Effector memory CD4-positive, alpha-beta T cell (primary cell): ENCODE measurements at places on chromosomes 12 and 14.

DNA sequence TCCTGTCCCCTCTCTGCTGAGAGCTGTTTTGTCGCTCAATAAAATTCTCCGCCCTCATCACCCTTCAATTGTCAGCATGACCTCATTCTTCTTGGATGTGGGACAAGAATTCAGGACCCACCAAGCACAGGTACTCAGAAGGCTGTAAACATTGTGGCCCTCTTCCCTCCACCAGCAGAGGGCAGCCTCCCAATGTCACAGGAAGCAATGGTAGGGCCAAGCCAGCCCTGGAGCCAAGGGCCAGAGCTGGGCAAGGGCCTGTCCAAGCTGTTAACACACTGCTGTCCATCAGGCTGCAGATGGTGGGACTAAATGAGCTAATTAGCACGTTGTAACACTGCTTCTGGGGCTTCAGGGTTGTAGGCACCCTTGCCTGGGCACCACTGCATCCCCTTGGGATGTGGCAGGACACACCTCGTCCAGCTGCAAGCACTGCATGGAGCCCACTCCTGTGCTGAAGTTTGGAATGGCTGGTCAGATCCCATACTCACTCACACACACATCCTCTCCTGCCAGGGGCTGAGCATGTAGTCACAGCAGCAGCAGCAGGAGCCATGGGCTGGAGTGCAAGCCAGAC, 62.7 kb upstream of the HECTD1 start:
- no peak for DNase-seq

DNA sequence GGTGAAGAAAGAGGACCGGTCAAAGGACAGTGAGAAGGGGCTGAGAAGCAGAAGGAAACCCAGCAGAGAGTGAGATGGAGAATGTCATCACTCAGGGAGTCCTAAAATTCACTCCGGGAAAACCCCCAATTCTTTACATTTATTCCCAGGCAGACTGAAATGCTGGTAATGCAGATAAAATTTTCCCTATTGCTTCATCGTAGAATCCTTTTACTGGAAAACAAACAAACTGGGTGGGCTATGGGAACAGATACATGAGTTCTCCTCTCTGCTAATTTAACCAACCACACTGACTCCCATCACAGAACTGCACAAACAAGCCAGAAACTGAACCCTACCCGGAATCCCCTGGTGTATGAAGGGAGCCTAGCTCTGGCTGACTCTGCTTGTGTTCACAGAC, 20.9 kb downstream of the HEBP1 start:
- DNase-seq = no peak

- no peak for DNase-seq
Measured at GRCh38 chr12:46558677-46559076, 186.1 kb upstream of the SLC38A2 start.

GRCh38 chr14:64943556-64943955, 1.0 kb upstream of the GPX2 start:
- DNase-seq = no peak

DNA sequence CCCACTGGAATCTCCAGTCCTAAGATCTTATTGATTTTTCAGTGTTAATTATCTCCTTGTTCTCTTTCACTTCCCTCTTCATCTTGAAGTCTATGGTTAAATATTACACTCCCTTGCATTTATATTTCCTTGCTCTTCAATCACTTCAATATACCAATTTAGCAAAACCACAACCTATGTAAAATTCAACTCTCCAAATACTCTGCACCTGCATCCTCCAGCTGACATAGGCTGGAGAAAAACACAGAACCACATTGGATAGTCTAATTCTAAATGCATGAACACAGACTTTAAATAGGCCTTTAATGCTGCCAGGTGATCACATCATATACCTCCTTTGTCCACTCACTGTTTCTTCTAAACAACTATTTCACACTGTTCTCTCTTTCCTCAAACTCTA, 253.8 kb upstream of the GARIN6 start:
- DNase-seq = no peak

DNA sequence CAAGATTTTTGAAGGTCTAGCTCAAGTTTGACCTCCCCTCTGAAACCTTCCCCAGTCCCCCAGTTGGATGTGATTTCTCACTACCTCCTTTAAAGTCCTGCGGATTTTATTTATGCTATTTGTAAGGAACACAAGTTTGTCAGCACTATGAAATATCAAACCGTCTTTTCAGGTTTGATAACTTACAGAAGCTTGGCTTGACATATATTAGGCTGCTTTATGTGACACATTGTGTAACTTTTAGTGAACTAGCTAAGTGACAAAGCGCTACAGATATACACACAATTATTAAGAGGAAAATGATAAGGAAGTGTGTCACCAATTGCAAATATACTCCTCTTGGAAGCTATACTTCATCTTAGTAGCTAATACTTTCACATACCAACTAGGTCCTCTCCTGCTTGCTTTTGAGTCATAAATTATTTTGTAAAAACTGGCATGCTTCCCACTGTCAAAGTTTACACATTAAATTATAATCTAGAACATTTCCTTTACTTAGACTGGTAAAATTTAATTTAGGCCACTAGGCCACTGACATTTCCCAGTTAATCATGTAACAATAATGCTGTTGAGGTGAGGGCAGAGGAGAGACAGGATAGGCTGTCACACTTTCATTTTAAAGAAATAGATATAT, 149.5 kb downstream of the TMTC3 start:
- no peak for DNase-seq

DNA sequence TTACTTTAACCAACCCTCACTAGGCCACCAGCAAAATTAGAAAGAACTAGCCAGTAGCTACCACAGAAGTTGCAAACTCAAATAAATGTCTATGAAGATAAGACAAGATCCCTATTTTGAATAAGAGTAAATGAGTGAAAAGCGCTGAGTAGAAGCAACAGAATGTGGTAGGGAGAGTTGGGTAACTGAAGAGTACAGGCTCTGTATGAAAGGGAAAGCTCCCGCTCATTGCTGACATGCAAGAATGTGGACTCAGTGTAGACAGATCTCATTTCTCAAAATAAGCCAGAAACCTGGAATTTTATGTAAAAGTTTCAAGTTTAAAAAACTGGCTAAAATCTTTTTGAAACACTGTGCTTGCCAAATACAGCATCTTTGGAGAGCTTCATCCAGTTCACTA, 63.9 kb downstream of the NAV3 start:
- no peak for DNase-seq

DNA sequence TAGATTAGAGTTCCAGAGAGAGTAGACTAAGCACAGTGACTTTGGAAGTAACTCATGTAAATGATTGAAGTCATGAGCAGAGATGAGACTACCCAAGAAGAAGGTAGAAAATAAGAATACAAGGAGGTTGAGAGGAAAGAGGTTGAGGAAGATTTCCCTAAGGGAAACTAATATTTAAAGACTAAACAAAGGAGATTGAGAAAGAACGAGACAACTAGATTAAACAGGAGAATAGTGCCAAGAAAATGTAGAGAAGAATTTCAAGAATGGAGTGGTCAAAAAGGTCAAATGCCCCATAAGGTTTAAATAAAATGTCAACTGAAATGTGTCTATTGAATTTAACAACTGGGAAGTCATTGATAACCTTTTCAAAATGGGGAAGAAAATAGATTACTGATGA, 59.0 kb downstream of the RPS29 start:
- no peak for DNase-seq

DNA sequence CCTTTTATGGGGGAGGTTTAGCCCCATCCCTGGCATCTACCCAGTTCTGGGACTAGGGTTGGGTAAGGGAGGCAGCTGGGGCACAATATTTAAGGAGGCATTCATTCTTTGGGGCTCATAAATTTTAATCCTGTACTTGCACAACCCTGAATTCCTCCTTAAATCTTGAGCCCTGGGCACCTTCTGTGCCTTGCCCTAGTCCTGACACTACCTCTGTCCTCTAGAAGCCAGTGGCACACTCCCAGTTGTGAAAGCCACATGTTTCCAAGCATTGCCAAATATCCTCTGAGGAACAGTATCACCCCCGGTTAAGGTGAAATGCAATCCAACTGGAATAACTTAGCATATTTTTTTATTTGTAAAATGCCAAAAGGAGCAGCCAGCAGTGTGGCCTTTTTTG, 36.6 kb downstream of the SLC16A7 start:
- no peak for DNase-seq

- DNase-seq = no peak
Measured at GRCh38 chr14:20434701-20435581, 1.0 kb downstream of the KLHL33 start.

DNA sequence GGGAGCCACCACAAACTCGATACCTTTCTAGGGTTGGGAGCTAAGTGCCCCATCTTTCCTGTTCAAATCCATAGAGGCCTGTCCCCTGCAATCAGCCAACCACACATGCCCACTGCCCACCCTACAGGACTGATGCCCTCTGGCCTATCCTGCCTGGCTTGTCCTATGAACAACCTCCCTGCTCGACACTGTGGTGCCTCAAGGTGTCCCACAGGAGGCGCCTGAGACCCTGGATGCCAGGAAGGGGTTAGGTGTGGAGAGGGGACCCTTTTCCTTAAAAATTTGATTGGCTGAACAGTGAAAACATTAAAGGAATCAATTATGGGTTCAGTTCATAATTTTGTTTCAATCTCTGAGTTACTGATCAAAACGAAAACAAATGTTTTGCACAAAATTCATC, 97.3 kb upstream of the FZD10 start:
- no peak for DNase-seq

DNA sequence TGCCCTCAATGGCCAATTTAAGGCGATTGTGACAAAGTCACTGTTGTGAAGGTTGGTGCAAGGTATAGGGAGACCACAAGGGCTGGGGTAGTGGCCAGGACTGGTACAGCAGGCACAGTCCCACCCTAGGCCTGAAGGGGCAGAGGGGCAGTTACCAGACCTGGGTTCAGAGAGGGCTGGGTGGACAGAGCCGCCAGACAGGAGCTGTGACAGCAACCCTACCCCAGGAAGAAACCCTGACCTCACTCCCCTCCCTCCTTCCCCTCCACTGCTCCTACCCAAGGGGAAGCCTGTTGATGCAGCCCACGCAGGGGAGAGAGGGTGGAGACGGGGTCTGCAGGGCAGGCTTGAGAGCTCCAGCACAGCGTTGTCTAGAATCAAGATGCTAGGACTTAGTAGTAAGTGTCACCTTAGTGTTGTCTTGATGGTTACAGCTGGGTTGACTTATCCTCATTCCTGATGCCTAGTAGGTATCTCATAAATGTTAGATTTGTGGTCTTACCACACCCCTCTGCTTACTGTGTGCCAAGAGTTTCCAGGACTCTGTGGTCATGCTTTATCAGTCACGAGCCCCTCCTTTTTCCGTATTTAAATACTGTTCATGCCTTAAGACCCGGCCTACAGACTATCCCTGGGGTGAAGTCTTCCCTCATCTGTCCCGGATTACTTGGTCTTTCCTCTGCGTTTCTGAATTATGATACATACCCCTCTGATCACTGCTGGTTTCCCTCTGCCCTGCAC, 14.4 kb downstream of the EML1 start:
- no peak for DNase-seq

GRCh38 chr14:45728434-45729225, 475.6 kb upstream of the MIS18BP1 start:
- DNase-seq = no peak

DNA sequence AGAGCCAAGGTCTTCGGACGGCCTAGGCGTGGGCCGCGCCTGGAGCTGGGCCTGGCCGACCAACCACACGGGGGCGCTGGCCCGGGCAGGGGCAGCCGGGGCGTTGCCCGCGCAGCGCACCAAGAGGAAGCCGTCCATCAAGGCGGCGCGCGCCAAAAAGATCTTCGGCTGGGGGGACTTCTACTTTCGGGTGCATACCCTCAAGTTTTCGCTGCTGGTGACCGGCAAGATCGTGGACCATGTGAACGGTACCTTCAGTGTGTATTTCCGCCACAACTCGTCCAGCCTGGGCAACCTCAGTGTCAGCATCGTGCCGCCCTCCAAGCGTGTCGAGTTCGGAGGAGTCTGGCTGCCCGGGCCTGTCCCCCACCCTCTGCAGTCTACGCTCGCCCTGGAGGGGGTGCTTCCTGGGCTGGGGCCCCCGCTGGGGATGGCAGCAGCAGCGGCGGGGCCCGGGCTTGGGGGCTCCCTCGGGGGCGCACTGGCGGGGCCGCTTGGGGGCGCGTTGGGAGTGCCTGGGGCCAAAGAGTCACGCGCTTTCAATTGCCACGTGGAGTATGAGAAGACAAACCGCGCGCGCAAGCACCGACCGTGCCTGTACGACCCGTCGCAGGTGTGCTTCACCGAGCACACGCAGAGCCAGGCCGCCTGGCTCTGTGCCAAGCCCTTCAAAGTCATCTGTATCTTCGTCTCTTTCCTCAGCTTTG, 4.4 kb upstream of the SHMT2 start:
- DNase-seq = peak; percentile 27

- no peak for DNase-seq
Measured at GRCh38 chr14:63909984-63910383, 57.2 kb downstream of the SYNE2 start.

- DNase-seq = no peak
Measured at GRCh38 chr12:52726451-52726850, 23.1 kb upstream of the KRT77 start.

- DNase-seq = no peak
Measured at GRCh38 chr14:102479777-102480176, 29.8 kb downstream of the ANKRD9 start.

GRCh38 chr14:102733326-102733725, 43.9 kb upstream of the TRAF3 start:
- DNase-seq = no peak

GRCh38 chr12:27424631-27425230, 21.8 kb upstream of the SMCO2 start:
- DNase-seq = no peak

GRCh38 chr14:80678436-80678835, 263.1 kb downstream of the CEP128 start:
- no peak for DNase-seq

DNA sequence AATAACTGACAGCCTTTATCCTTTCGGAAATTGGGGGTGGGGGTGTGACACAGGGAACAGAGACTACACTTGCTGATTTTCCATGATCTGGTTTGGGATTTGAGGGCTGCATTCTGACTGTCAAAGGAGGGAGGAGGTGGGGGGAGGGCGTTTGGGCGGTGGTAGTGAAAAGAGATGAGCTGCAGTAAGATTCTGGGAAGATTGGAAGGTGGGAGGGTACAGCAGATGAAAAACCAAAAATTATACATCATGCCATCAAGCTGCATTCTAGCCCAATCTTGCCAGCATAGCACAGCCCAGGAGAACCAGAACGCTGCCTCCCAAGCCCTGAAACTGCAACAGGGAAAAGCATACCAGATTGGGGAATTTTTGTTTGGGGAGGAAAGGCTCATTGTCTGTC, 2.4 kb downstream of the RND1 start:
- DNase-seq = no peak

GRCh38 chr12:40168001-40168400, 56.8 kb upstream of the LRRK2 start:
- DNase-seq = no peak

DNA sequence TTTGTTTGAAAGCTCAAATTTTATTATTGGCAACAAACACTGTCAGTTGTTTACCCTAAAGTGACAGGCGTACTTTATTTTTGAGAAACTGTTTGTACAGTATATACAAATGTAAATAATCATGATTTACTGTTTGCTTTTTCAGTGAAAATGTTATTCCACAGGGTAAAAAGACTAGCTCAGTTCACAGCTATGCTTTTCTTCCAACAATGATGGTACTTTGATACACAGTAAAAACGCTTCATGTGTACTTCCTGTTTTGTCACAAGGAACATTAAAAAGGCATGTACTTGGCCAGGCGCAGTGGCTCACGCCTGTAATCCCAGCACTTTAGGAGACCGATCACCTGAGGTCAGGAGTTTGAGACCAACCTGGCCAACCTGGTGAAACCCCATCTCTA, 53.7 kb downstream of the MON2 start:
- DNase-seq = no peak
